Fibroblast of mammary gland (primary cell): ENCODE measurements at places on chromosomes 4 and X.

GRCh38 chr4:30181918-30182317 lies 538.3 kb upstream of the PCDH7 start:
- DNase-seq, result no peak

DNA sequence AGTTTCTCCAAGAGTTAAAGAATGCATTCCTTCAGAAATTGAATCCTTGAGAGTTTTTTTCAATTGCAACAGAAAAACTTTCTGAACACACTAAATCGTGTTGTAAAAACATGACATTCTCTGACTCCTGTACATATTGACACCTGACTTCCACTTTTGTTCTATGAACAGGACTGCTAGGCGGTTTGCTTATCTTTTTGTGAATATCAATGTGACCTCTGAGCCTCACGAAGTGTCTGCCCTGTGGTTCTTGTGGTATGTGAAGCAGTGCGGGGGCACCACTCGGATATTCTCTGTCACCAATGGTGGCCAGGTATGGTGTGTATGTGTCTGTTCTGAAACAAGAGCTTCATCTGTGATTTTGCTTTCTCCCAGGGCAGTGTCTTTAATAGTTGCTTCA lies 71.9 kb downstream of the MAOA start:
- DNase-seq, result no peak

DNA sequence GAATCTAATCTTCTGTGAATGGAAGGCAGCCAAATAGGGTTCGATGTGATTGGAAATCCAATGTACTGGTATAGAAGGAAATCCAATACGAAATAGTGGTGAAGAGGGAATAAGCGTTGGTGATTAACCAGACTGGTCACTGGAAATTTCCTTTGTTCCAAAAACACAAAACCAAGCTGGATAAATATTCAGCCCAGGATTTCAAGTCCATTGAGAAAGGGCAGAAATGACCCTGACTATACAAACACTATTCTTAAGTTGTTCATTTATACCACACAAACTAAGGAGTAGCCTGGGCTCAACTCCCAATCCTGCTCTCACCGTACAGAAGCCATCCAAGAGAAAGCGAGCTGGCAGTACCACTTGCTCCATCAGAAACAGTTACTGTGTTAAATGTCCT lies 32.2 kb downstream of the PCDH19 start:
- no peak for DNase-seq

DNA sequence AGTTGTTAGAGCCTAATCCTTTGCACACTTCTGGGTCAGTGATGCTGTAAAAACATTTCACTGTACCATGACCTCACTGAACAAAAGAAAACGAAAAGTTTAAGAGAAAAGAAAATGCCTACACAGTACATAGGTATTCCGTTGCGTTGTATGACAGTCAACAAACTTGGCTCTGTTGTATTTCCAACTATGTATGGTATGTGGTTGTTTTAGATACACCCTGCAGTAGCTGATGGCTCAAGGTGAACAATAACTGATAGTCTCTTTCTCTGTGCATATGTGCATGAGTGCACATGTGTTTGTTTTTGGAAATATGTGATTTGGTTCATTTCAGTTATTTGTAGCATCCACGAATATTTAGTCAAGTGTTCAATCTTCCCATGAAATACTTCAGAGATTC lies 176.0 kb downstream of the BMPR1B start:
- no peak for DNase-seq

DNA sequence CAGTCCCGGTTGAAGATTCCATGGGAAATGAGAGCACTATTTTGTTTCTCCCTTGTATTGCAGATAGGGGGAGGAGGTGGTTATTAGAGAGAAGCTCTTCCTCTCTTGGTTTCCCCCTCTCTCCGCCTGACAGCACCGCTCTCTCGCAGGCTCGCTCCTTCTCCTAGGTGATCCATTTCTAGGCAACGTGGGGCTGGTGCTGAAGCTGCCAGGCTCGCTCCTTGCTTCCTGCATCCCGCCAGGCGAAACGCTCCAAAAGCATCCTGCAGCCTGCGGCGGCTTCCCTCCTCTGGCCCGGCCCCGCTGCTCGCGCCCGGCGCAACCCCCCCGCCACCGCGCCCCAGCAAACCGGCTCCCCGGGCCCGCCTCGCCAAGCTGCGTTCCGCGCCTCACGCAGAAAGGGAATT lies at the start of gene GRID2:
Gene GRID2, plus strand, starts transcription at position 346 of the 407 bp plus-strand sequence.
- no peak for DNase-seq

DNA sequence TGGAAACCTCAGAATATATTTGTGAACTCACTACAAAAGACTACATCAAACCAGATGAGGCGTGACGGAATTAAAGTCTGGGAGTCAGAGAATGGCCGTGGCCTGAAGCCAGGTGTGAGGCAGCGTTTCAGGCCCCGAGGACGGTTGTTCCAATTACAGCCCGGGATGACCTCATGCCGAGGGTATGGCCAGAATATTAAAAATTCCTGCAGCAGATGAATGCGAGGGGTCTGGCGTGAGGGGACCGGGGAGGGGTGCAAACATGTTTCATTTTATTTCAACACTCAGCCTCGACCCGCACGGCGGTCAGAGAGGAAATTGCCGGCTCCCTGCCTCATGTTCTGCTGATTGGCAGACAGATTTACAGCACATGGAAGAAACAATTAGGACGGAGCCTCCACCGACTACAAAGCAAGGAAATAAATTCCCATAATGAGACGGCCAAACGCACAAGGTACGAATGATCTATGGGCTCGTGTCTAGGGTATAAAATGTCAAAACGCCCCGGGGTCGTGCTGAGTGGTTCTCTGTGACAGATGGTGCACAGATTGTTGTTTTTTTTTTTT lies 289.7 kb downstream of the SHOX start:
- DNase-seq, result peak; percentile 23

- DNase-seq, result no peak
Observed at GRCh38 chr4:136183513-136183912, 1348.8 kb downstream of the PCDH18 start.

GRCh38 chrX:42119076-42119475 lies 195.7 kb upstream of the CASK start:
- DNase-seq, result peak; percentile 73

- no peak for DNase-seq
Observed at GRCh38 chr4:79121875-79122358, 182.7 kb upstream of the PAQR3 start.

DNA sequence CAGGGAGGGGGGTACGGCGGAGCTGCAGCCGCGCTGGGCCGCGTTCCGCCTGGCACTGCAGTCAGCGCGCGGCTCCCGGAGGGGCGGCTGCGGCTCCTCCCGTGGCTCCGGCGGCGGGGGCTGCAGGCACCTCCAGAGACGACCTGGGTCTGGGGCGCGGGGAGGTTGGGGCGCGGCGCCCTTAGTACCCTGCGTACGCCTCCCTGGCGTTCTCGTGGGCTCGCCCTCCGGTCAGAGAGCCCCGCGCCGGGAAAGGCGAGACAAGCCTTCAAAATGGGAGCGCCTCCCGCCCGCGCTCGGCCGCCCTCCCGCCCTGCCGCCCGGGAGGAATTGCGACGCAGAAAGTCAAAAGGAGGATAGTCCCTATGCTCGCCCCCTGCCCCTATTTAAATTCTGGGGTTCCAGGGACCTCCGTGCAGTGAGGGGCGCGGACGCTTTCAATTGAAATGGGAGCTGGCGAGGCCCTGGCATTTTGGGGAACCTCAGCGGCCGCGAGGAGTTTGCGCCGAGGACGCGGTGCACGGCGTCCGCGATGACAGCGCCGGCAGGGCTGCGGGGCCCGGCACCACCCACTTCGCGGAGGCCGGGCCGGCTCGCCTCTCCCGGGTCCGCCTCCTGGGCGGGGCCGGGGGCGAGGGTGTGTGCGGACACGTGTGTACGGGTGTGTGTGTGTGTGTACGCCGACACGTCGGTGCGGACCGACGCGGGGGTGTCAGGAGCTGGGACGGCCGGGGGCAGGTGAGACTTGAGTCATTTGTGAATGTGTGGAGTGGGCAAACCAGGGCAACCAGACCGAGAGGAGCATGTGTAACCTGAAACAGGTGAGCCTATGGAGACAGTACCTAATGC lies 544 bp downstream of the HERC3 start:
- DNase-seq, result peak; percentile 73

- DNase-seq, result no peak
Observed at GRCh38 chr4:3760841-3761240, 5.3 kb upstream of the ADRA2C start.

DNA sequence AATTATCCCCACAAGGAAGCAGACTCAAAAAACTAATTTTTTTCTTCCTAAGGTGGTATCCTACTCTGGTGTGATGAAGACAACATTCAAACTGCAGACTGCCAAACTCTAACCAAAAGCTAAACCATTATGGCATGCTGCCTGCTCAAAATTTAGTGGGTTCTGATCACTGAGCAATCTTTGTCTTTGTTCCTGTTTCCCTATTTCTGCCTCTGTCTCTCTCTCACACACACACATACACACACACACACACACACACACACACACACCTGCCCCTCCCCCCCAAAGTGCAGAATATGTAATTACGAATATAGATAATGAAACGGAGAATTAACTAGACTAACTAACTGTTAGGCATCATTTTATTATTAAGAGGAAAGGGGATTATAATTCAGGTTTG lies 1278.6 kb downstream of the PCDH7 start:
- no peak for DNase-seq

DNA sequence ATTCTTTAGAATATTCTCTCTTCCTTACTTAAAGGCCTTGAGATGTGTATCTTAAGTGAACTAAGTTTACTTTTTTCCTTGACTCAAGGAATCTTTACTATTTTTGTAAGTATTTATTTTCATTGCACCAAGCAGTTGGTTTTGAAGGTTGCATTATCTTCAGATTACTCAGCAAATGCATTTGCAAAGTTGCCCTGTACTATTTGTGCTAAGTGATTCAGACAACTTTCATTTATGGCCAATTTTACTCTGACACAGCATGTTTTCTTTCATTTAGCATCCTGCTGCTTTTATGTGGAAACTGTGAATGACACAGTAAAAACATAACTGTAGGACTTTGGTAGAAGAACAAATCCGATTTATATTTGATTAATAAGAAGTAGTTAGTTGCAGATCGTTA lies 191.0 kb downstream of the CCSER1 start:
- DNase-seq, result peak; percentile 91
